ENCODE measurements at places on chromosomes 11 and 22.

DNA sequence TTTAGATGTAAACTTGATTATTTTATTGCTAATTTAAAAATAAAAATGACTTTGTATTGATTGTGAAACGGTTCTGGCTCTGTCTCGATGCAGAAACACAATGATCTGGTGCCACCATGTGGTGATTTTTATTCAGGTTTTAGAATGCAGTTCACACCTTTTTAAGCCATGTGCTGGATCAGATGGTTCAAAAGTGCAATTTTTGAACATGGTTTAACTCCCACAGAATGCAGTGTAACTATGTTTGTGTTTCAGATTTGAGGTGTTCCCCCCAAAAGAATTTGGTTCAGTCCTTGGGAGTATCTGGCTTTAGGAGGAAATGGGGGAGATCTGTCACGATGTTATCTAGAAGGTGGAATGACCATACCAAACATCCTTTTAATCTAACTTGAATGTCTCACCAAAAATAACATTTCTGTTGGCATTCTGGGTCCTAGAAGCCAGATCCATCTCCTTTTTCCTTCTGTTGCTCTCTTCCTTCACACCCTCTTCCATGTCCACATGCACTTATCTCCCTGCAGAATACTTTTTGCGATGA lies 7.9 kb downstream of the MRPL16 start:
- no peak for DNase-seq
- peak overlapping the region; percentile 22 for H3K27ac ChIP-seq
- H3K36me3 ChIP-seq = peaks cover 27% of the 10 kb centered on the region
- no peaks in the 10 kb centered on the region for H3K27me3 ChIP-seq
- H3K4me1 ChIP-seq = peaks cover 4% of the 10 kb centered on the region

GRCh38 chr11:68821670-68822069 lies 20.0 kb downstream of the CPT1A start:
- peaks cover 3% of the 10 kb centered on the region for H3K36me3 ChIP-seq
- no peak overlapping the region for H3K4me3 ChIP-seq

- no peak overlapping the region for H3K4me3 ChIP-seq
- no peaks in the 10 kb centered on the region for H3K36me3 ChIP-seq
Measured at GRCh38 chr11:27914080-27914479, 193.9 kb downstream of the KIF18A start.

- H3K4me3 ChIP-seq = peak overlapping the region; percentile 72
- H3K27ac ChIP-seq = peak overlapping the region; percentile 83
- peaks cover 9% of the 10 kb centered on the region for H3K4me1 ChIP-seq
- no peaks in the 10 kb centered on the region for H3K36me3 ChIP-seq
- no peaks in the 10 kb centered on the region for H3K27me3 ChIP-seq
Measured at GRCh38 chr22:37804881-37805809, 2.6 kb upstream of the GCAT start.

- H3K27ac ChIP-seq = no peak overlapping the region
- no peaks in the 10 kb centered on the region for H3K4me1 ChIP-seq
- no peaks in the 10 kb centered on the region for H3K27me3 ChIP-seq
- H3K4me3 ChIP-seq = no peak overlapping the region
- DNase-seq = no peak
- H3K36me3 ChIP-seq = no peaks in the 10 kb centered on the region
Measured at GRCh38 chr11:85737738-85738137, 51.7 kb upstream of the CCDC89 start.

DNA sequence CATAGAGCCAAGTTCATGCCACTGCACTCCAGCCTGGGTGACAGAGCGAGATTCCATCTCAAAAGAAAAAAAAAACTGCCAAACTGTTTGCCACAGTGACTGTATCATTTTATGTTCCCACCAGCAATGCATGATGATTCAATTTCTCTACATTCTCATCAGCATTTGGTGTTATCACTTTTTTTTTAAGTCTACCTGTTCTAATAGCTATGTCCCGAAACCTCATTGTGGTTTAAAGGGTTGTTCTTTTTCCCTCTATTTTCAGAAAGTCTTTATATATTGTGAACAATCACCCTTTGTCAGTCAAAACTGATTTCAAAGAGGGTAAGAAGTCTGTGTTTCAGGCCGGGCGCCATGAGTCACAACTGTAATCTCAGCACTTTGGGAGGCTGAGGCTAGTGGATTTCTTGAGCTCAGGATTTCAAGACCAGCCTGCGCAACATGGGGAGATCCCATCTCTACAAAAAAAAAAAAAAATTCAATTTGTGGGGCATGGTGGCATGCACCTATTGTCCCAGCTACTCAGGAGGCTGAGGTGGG lies 14.8 kb upstream of the FAM168A start:
- peak; percentile 15 for DNase-seq
- H3K36me3 ChIP-seq = no peaks in the 10 kb centered on the region
- no peaks in the 10 kb centered on the region for H3K27me3 ChIP-seq

DNA sequence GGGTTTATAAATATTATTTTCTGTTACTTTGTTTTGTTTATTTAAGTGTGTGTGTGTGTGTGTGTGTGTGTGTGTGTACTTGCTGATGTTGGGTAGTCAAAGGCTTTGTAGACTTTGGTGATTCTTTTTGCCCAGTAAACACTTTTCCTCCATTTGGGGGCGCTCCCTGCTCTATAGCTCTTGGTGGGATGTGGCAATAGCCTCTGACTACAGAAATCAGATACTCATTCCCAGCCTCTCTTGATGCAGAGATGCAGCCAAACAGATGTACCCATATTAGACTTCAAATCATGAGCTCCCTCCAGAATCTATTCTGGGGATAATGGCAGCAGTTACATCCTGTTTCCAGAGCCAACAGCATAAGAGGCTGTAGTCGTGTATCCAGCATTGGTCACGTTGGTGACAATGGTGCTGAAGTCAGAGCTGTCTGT lies 33.4 kb upstream of the APOL5 start:
- no peaks in the 10 kb centered on the region for H3K36me3 ChIP-seq
- no peaks in the 10 kb centered on the region for H3K27me3 ChIP-seq
- H3K4me3 ChIP-seq = no peak overlapping the region

DNA sequence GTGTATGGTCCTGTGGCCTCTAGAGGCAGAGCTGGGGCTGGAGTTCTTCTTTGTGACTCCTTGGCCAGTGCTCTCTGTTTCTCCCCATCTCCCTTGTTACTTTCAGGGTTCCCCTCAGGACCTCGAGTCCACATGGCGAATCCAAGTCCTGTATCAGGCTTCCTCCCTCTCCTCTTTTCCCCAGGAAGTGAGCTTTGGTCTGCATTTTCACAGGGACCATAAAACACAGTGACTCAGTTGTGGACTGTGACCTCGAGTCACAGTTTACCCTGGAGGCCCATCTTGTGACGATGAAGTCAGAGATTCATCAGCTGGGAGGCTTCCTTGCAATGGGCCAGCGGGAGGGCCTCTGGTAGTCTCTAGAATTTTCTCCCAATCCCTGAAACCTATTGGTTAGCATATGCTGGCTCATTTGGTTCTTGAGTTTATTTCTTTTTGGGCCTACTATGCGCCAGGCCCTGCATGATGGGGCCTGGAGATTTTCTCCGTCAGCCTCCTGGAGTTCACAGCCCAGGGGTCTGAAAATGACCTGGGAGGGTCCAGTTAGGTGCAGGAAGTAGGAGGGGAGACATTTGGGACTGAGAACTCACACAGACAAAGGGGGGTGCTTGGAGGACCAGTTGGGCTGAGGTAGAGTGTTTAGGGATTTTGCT lies 100.8 kb downstream of the KIAA1671 start:
- no peaks in the 10 kb centered on the region for H3K36me3 ChIP-seq
- H3K27ac ChIP-seq = no peak overlapping the region
- DNase-seq = no peak
- H3K4me1 ChIP-seq = no peaks in the 10 kb centered on the region
- H3K27me3 ChIP-seq = no peaks in the 10 kb centered on the region

- H3K27me3 ChIP-seq = no peaks in the 10 kb centered on the region
- no peak overlapping the region for H3K27ac ChIP-seq
- H3K4me1 ChIP-seq = no peaks in the 10 kb centered on the region
Measured at GRCh38 chr11:120305286-120305685, 19.8 kb upstream of the TLCD5 start.
